GOT3 (cell line): ENCODE measurements at places on chromosomes 11 and 22.

- no peak for DNase-seq
These were observed 160.1 kb downstream of the SWAP70 start for GRCh38 chr11:9823887-9824385.

- DNase-seq: no peak
These were observed 577 bp upstream of the DKK3 start for GRCh38 chr11:12008790-12009616.

- DNase-seq: no peak
These were observed 14.5 kb downstream of the DCHS1 start for GRCh38 chr11:6640985-6641701.

DNA sequence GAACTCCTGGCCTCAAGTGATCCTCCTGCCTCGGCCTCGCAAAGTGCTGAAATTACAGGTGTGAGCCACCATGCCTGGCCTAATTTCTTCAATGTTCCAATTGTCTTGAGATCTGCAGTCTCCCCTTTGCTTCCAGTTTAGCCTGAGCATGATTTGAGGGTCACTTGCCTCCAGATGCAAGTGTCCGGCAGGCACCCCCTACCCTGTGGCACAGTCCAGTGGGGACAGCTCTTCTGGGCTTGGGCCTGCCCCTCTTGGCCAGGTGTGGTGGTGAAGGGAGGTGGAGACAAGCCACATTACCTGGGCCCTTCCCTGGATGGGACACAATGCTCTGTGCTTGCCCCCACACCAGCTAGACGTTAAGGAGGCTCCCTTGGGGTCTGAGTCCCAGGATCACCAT is 21.3 kb upstream of the CACNG2 start:
- DNase-seq: no peak

DNA sequence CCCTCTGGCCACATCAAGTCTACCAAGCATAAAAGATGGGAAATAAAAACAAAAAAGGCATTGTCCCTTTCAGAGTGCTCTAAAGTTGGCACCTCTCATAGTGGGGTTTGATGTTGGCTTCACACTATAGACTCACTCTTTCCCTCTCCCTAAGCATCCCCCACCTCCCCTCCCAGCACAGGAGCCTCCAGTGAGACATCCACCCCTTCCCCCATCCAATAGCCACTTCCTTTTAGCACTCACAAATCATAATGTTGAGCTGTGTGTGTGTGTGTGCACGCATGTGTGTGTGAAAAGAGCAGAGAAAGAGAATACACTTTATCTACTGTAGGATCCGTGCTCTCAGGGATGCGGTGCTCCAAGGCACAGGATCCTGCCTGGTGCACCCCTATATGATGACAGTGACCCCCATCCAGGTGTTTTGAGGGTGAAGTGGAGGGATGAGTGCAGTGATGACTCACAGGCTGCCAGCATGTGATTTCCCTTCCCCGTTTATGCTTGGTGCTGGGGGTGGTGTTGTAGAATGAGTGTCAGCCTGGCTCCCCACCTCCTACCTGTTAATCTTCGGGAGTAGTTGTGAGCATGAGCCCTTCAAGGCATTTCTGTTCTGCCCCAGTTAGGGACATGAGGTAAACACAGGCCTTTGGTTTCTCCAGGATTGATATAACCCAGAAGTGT is 235.2 kb upstream of the B3GAT1 start:
- no peak for DNase-seq

DNA sequence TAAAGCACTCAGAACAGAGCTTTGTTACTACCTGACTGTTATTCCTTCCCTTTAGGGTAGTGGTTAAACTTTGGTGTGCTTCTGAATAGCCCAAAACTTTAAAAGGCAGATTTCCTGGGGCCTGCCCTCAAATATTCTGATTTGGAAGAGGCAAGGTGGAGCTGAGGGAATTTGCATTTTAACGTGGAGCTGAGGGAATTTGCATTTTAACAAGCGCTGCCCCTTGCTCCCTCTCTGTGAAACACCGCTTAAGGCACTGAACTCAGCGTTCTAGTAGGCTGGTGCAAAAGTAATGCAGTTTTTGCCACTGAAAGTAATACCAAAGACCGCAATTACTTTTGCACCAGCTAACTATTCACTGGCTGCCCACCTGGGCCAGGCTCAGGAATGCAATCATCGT is 35.0 kb downstream of the TPST2 start:
- no peak for DNase-seq

DNA sequence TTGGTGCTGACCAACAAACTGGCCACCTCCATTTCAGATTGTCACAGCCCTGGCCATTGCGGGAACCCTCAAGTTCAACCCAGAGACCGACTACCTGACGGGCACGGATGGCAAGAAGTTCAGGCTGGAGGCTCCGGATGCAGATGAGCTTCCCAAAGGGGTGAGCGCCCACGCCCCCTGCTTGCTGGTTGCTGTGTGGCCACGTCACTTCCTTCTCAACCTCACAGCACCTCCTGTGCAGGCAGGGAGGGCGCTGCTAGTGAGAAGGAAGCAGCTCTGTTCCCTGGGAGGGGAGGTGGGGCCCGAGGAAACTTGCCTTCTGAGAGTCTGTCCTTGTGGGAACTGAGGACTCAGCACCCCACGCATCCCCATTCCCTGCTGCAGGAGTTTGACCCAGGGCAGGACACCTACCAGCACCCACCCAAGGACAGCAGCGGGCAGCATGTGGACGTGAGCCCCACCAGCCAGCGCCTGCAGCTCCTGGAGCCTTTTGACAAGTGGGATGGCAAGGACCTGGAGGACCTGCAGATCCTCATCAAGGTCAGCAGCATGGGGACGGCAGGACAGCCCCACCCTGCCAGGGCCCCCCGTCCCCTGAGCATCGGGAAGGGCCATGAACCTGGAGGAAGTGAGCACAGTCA is 19.3 kb downstream of the POLR3H start:
- no peak for DNase-seq

DNA sequence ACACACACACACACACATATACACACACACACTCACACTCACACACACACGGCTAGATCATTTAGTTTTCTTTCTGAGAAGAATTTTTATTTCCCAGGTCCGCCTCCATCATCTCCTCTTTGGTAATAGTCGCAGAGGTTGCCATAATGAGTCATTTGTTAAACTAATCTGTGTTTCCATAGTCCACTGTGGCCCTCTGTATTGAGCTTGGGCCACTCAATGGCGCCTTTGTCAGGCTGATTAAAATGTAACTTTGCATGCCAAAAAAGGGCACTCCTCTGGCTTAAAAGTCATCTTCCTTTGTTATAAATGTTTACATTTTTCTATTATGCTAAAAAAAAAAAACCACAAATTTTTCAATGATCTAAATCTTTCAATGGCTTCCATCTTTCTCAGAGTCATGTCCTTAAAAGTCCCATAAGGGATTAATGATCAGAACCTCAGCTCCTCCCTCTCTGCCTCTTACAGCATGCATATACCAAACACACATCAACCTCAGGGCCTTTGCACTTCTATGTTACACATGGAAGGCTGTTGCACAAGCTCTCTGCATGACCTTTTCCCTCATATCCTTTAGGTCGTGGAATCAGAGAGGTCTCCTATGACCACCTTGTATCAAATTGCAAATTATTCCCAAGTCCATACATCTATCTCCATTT is 35.3 kb downstream of the EHF start:
- no peak for DNase-seq

DNA sequence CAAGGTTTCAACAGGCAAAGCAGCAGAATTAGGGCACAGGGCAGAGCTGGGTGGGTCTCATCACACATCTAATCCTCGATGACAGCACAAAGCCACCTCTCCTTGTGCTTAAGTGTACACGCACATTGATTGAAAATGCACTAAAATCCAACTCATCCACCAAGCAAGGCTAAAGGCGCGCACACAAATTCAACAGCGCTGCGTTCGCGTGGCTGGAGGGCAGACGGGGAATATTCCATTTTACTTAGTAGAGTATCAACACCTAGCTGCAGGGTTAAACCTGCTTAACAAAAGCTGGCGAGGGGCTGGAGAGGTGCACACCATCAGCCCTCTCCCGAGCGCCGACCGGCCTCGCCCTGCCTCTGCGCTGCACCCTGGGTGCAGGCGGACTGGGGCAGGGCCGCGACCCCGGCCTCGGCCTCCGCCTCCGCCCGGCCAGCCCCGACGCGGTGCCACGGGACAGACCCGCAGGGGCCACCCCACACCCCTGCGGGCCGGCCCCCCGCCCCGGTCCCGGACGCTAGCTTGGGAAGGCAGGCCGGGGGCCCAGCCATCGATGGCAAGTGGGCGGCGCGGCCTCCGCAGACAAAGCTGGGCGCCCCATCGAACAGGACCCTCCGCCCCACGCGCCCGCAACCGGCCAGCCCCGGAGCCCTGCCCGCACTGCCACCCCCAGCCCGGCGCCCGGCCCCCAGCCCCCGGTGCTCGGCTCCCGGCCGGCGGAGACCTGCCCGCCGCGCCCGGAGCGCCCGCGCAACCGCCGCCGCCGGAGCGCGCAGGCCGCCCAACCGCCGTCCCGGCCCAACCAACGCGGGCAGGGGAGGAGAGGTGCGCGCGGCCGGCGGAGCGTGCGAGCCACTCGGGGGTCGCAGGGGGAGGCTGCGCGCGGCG is 929 bp downstream of the PRDM10 start:
- DNase-seq: no peak

DNA sequence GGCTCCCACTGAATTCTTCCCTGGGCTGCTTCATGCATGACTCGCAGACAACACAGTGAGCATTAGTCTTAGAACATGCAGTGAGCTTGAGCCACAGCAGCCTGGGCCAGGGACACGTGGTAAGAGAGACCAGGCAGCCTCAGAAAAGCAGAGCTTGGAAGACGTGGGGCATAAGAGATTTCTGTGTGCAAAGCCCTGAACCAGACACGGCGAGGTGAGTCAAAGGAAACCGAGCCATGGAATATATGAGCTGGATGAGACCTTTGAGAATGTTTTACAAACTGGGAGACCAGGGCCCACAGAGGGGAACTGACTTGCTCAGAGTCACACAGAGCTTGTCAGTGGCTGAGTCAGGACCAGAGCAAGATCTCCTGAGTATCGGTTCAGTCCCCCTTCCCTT is 8.5 kb upstream of the FXYD6 start:
- no peak for DNase-seq

DNA sequence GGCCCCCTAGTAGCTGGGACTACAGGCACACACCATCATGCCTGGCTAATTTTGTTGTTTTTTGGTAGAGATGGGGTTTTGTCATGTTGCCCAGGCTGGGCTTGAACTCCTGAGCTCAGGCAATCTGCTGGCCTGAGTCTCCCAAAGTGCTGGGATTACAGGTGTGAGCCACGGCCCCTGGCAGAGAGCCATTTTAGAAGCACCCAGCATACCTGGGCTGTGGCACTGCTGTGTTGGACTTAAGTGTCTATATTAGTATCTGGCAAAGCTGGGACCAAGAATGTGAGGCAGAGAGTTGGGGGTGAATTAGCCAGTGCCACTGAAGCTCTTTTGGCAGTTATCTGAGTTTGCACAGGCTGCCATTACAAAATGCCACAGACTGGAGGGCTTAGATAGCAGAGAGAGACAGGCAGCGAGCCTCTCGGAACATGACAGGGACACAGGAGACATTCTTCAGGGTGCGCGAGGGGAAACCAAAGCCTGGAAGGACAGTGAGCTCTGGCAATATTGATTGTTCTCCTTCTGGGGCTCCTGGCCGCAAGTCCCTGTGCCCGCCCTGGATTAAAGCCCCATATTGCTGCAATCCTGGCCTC is 87.7 kb upstream of the ALX4 start:
- DNase-seq: no peak

GRCh38 chr11:6932145-6932544 is 5.9 kb downstream of the ZNF215 start:
- no peak for DNase-seq

DNA sequence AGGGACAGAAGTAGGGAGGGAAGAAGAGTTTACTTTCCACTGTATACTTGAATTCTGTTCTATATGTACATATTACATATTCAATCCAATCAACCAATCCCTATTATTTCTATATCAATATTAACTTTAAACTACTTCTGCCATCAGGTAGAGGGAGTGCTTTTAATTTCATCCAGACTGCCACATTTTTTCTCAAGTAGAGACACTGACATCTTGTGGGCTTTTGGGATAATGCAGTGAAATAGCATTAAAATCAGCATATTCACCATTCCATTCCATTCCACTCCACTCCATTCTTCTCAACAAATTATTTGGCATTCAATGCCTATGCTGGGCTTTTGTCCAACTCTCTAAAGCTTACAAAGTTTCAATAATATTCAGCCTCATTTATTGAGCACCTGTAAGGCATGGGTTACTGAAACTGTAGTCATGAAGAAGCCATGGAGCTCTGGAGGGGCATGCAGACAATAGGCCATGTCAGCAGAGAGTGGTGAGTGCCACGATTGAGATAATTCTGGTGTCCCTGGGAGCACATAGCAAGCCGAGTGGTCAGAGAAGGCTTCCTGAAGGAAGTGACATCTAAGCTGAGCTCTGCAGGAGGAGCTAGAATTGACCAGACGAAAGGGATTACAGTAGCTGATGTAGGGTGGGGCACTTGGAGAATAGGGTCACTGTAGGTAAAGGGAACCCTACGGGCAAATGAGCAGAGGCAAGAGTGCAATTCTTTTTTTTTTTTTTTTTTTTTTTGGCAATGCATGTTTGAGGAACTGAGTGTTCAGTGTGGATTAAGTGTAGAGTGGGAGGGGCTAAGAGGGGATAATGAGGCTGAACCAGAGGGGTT is 12.8 kb upstream of the CLPB start:
- no peak for DNase-seq

- DNase-seq: no peak
These were observed 4.7 kb downstream of the OLFML1 start for GRCh38 chr11:7490054-7490453.

- no peak for DNase-seq
These were observed 17.8 kb upstream of the CCDC34 start for GRCh38 chr11:27380771-27381170.

- DNase-seq: no peak
These were observed at the start of gene DGAT2 for GRCh38 chr11:75768112-75768908. Gene DGAT2 (plus strand): TSS chr11:75768778. CDS start chr11:75768992, 214 bp downstream.

GRCh38 chr11:10394229-10395101 is 60.6 kb upstream of the AMPD3 start:
- no peak for DNase-seq

DNA sequence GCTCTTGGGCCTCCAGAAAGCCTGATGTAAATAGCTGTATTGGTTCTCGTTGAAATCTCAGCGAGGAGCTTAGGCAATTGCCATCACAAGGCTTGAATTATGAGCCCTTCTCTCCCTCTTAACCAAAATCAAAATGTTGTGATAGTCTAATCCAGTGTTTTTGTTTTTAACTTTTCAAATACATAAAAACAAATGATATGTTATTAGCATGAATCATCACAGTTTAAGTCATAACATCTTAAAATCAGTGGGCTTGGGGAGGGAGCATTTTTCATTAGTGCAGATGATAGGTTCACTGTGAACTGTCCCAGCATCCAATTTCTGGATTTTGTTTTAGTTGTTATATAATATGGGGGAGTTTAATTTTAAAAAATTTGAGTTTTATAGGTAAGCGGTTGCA is 48.9 kb upstream of the HORMAD2 start:
- no peak for DNase-seq

DNA sequence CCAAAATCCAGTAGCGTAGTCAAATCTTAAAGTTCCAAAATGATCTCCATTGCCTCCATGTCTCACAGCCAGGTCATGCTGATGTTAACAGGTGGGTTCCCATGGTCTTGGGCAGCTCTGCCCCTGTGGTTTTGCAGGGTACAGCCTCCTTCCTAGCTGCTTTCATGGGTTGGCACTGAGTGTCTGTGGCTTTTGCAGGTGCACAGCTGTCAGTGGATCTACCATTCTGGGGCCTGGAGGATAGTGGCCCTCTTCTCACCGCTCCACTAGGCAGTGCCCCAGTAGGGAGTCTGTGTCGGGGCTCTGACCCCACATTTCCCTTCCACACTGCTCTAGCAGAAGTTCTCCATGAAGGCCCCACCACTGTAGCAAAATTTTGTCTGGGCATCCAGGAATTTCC is 132.8 kb downstream of the KCNC1 start:
- DNase-seq: no peak
